Stimulated activated CD8-positive, alpha-beta memory T cell treated with anti-CD3 and anti-CD28 coated beads, Interleukin-15, amount 100 ng/mL, for 1 hour (primary cell): ENCODE measurements at places on chromosomes 2 and 18.

GRCh38 chr2:119384971-119385370 is 18.2 kb downstream of the DBI start:
- DNase-seq, result no peak

- no peak for DNase-seq
These were observed 56.7 kb downstream of the DIS3L2 start for GRCh38 chr2:232018181-232018580.

DNA sequence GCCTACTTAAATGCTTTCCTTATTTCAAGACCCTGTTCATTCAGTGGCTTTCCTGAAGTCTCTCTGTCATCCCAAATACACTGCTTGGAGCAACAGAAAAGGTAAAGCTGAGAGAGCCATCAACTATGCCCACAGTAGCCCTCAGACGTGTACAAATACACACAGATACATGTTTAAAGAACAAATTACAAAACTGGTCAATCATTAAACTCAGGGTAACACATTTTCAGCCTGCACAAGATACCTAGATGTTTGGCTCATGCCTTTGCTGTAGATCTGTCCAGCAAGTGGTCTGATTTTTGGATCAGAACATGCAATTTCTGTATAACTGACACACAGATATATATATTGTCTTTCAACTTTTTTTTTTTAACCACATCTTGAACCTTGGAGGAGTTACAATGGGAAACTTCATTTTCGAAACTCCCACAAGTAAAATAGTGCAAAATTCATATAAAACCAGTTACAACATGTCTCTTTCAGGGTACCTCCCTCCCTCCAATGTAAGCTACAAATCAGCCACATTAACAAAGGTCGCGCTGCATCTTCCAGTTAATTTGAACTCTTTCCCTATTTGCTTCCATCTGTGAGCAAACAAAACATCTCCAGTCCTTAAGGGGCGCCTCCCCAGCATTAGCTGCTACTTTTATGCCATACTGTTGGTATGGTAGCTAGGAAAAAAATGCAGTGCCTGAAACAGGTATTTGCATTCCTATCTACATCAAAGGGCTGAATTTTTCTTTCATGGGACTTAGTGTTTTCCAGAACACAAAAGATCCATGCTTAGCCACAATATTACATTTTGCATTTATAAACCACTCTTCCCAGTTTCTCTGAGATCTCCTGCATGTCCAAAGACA is 311.9 kb downstream of the NRXN1 start:
- no peak for DNase-seq

DNA sequence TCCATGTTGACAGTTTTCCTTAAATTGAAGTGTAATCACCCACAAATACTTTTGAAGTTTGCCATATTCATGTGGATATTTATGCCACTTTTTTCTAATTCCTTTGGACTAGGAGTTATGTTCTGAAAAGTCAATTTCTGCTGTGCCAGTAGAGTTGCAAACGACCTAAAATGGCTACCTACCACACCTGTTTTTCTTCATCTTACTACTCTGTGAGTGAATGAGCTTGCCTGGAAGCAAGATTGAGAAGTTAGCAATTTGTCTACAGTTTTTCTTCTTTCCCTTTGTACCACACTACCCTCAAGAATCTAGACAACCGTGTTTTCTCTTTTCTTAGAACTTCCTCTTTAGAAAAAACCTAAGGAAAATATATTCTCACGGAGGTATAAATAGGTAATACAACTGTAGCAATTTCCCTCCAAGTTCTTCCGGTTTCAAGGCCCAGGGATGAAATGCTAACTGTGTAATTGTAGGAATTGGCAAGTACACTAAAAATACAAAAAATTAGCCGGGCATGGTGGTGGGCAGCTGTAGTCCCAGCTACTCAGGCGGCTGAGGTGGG is 7.3 kb upstream of the SLC39A10 start:
- DNase-seq, result no peak

GRCh38 chr2:89833780-89834117 is 1142.3 kb downstream of the RPIA start:
- no peak for DNase-seq
